Fibroblast of lung (primary cell): ENCODE measurements at places on chromosomes 2 and 18. TPM values are rescaled to one million over a fixed set of nuclear protein-coding genes. Genes with fewer than 3 reads are reported as not detected.

Gene AQP12A
- total RNA-seq: not detected in 2 replicates

Gene LBX2
- total RNA-seq: 1.5 and 3.0 TPM in 2 replicates

Gene BCL11A
- under 0.01 and 0.17 TPM in 2 replicates for total RNA-seq

Gene FLACC1
- total RNA-seq: 1.0 and 1.3 TPM in 2 replicates

Gene LYPD6B
- not detected in 2 replicates for total RNA-seq

Gene ALK
- total RNA-seq: under 0.01 TPM in 2 replicates

Gene CD207
- total RNA-seq: not detected in 2 replicates

Gene G6PC2
- total RNA-seq: not detected in 2 replicates
